Activated CD8-positive, alpha-beta memory T cell treated with anti-CD3 and anti-CD28 coated beads for 1 hour (primary cell): ENCODE measurements at places on chromosomes 3 and 15.

- no peak for DNase-seq
Observed at GRCh38 chr15:42226648-42227047, 18.5 kb upstream of the VPS39 start.

GRCh38 chr3:197484204-197484901 is 71.4 kb downstream of the BDH1 start:
- DNase-seq: no peak

DNA sequence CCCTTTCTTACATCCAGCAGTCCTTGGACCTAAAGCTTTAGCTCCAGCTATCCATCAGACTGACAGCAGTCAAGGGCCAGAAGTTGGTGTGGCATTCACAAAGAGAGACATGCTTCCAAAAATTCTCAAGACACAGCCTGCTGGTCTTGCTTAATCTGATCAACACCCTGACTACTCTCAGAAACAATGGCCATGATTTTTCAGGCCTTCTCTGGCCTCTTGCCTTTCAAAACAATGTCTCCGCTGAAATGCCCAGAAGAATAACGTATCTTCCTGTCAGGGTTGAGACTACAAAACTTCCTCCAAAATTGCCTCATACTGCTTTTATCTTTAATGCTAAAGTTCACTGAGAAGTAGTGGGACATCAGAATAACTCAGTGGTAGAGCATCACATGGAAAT is 205.4 kb upstream of the SETMAR start:
- no peak for DNase-seq

GRCh38 chr3:171416061-171416460 is 44.1 kb downstream of the TNIK start:
- no peak for DNase-seq

DNA sequence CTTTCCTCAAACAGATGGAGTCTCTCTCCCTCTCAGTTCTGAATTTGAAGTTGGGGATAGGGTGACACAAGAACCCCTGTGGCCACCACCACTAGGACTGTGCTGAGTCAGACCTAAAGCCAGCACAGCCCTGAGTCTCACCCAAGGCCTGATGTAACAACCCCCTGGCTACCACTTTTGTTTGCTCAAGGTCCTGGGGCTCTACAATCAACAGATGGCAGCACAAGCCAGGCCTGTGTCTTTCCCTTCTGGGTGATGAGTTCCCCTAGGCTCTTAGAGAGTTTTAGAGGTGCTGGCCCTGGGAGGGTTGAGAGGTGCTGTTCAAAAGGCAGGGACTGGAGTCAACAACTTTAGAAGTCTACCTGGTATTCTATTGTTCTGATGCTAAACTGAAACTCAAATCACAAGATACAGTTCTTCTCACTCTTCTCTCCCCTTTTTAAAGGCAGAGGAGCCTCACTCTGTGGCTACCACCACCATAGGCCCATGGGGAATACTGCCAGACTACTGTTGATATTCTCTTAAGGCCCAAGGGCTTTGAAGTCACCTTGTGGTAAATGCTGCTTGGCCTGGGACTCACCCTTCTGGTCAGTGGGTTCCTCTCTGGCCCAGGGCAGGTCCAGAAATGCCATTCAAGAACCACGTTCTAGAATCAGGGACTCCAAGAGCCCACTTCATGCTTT is 6.5 kb downstream of the OR5K4 start:
- DNase-seq: no peak

DNA sequence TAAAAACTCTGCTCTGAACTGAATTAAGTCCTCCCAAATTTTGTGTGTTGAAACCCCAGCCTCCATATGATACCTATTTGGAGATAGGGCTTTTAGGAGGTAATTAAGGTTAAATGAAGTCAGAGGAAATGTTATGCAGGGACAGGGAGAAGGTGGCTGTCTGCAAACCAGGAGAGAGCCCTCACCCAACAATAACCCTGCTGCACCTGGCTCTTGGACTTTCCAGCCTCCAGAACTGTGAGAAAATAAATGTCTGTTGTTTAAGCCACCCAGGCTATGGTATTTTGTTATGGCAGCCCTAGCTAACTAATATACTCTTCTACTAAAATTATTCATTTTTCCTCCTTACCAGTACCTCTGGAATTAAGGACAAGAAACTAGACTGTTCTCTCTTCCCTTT is 79.5 kb downstream of the MEIS2 start:
- DNase-seq: no peak

DNA sequence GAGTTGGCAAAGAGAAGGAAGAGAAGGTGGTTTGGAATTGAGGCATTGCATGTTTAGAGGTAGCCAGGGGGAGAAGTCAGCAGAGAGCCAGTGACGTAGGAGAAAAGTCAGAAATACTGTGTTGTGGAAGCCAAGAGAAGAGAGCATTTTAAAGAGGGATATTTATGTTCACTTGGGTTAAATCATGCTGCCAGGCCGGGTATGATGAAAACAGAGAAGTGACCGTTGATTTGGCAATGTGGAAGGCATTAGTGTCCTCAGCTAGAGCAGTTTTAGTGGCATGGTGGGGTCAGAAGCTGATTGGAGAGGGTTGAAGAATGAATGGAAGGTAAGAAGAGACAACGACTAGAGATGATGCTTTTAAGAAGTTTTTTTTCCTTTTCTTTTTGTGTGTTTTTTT is 24.5 kb downstream of the RASA2 start:
- DNase-seq: no peak

GRCh38 chr15:43190178-43190577 is 5.0 kb downstream of the CCNDBP1 start:
- no peak for DNase-seq

- DNase-seq: no peak
Observed at GRCh38 chr3:136836511-136837156, 17.7 kb downstream of the SLC35G2 start.

GRCh38 chr15:50330921-50331320 is 24.1 kb downstream of the GABPB1 start:
- DNase-seq: no peak

DNA sequence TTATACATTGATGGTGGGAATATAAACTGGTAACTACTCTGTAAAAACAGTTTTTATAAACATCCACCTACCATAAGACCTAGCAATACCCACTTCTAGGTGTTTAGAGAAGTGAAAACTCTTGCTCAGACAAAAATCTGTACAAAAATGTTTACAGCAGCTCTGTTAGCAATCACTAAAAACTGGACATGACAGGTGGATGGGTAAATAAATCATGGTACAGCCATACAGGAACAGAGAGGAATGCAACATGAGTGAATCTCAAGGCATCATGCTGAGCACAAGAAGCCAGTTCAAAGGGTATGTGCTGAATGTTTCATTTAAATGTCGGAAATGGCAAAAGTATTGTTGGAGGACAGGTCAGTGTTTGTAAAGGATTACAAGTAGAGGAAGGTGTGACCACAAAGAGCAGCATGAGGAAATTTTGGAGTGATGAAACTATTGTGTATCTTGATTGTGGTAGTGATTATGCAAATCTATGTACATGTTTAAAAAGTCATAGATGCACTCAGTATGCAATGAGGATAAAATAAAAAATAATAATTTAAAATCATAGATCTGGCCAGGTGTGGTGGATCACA is 2.8 kb upstream of the RNU5A-1 start:
- no peak for DNase-seq

DNA sequence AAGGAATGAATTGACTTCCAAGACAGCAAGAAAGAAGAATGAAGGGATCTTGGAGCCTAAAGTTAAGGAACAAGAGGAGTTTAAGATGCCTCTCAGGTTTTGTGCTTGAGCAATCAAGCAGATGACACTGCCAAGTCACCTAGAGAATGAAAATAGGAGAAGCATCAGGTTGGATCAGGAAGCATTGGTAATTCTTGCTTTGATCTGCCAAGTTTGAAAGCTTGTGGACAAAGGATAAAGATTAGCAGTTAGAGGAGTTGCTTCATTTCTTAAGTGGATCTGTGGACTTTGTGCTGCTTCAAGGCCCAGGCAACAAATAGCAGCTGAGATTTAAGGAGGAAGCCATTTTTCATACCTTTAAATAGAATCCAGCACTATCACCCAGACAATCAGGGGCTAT is 35.6 kb downstream of the FRMD5 start:
- DNase-seq: no peak

GRCh38 chr3:100317912-100318311 is 16.6 kb upstream of the NIT2 start:
- no peak for DNase-seq

DNA sequence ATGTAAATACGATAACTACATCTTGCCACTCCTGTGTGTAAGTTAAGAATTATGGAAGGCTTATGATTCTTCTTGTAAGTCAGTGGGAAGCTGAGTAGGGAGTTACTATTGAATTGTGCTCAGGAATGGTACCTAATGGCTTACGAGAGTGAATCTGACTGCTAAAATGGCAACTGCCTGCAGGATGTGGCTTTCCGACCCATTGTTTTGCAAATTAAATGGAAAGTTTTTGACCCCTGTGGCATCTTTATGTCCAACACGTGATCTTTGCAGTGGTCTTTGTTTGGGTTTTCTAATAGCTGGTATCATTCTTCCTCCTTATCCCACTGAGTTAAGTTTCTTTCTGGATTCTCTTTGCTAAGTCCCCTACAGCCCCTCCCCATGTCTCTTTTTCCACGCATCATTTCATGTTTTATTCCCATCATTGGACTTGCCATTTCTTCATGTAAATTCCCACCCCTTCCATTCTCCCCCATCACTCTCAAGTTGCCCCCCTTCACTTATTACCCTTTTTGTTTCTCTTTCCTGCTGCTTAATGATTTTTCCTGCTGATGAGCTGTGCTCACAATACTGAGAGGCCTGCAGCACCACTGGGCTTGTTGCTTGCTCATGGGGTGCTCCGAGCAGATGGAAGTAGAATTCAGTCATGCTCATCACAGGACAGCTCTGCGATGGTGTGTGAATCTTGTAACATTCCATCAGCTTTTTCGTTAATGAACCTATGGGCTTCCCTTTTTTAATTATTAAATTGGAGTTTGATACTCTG is 428.2 kb upstream of the IL12A start:
- DNase-seq: no peak

- DNase-seq: no peak
Observed at GRCh38 chr3:42387802-42388651, 22.4 kb downstream of the LYZL4 start.

DNA sequence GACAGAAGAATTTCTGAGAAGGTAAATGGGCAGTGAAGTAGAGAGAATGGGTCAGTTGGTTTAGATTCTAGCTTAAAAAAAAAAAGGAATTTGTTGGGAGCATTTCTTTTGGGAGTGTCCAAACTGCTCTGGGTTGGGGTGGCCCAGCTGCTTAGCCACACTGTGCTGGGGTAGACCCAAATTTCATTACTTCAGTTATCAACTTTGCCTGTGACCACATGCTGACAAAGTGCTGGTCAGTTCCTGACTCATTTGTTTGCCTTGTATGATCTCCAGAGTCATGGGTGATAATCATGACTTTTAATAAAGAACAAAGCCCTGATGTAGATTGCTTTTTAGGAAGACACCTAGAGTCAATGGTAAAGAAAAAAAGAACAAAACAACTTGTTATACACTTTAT is 121.5 kb upstream of the FGF7 start:
- DNase-seq: no peak

DNA sequence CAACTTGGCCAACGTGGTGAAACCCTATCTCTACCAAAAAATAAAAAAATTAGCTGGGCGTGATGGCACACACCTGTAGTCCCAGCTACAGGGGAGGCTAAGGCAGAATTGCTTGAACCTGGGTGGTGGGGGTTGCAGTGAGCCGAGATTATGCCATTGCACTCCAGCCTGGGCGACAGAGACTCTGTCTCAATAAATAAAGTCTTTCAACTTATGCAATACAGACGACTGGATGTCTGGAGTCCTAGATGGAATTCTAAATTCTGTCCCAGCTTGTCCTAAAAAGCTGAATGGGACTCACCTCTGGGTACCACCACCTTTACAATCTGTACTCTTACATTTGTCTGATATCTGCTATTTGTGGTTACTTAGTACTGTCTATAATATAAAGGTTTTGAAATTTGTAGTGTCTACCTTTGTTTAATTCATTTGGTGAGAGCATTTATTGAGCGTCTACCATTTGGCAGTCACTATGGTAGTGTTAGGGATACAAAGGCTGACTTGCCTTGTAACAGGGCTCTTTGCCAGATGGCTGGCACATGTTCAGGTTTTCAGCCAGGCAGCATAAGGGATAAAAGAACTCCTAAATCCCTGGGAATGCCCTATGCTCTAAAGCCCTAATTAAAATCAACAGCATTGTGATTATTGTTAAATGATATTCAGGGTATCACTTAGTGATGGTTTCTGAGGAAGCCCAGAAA is 7.2 kb upstream of the ZNF609 start:
- no peak for DNase-seq

DNA sequence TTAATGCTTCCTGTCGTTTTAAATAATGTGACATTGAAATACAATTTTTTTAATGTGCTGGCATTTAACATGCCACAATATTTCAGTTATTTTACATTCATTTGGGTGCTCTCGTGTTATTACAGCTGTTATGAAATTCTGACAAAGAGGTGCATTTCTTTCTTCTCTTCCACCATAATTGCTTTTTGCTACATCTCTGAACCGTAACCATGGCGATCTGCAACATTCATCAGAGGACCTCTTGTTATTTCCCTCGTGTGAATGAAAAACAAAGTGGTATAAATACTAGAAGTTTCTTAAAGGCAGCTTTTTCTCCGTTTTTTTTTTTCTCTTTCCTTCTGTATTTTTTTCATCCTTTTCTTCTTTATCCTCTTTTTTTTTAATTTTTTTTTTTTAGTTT is 316.4 kb downstream of the MCTP2 start:
- no peak for DNase-seq

GRCh38 chr3:69320871-69321271 is 65.0 kb downstream of the FRMD4B start:
- DNase-seq: no peak

DNA sequence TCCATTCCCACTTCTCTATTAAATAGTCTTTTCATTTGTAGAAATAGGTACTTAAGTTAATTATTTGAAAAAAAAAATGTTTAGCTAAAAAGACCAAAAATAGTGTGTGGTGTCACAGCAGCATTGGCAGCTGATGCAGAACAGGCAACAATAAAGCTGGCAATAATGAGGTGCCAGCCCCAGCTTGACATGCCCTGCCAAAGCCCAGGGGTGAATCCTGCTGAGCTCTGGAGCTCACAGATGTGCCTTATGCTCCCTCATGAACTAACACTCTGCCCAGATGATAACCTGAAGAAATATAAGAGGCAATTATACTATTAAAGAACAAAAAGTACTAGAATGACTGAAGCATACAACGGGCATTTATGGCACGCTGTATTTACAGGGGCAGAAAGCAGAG is 63.8 kb downstream of the IGSF11 start:
- DNase-seq: no peak

DNA sequence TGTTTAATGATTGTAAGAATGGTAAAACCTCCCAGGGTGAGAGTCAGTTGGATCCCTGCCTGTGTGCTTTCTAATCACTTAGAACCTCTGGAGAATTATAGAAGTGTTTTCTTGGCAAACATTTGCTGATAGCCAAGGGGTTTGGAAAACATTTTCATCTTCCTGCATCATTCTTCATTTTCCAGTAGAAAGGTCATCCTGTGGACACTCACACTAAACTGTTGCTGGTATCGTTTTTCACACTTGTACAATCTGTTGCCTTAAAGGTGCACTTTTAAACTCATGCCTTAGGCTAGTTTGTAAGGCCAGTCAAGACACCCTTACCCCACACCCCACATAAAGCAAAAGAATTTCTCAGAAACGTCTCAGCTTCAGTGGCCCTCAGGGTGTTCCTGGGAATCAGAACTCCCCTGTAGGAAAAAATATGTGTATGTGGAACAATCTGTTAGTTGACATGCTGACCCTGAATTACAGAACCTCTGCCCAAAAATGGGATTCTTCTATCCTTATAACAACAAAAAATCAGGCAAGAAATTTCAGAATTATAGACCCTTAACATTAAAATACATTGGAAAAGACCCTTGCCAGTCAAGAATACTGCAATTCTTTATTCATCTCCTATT is 5.8 kb upstream of the PLD1 start:
- DNase-seq: no peak
